Pons (tissue), 1 donor: ENCODE measurements at places on chromosomes 6 and 20.

- peak; percentile 51 for DNase-seq
Measured at GRCh38 chr20:58310291-58310782, 822 bp downstream of the RAB22A start.

DNA sequence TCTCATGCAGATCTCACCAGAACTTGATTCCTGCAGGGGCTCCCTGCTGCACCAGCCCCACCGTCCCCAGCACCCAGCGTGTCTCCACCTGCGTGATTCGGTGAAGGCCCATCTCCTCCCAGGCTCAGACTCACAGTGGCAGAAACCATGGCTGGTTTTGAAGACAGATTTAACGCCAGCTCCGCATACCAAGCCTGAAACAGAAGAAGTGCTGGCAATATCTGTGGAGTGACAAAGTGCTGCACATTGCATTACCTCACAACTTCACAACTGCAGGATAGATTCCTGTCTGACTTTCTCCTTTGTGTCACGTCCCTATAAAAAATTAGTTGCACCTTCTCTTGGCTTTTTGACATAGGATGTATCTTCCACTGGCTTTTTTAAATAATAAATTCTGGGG lies 120.7 kb downstream of the TTLL2 start:
- DNase-seq: no peak

- DNase-seq: no peak
Measured at GRCh38 chr6:14903176-14904038, 342.5 kb upstream of the JARID2 start.

GRCh38 chr6:21219241-21219640 lies 374.3 kb upstream of the SOX4 start:
- DNase-seq: no peak

- no peak for DNase-seq
Measured at GRCh38 chr6:36930483-36930882, 24.1 kb upstream of the PI16 start.

- no peak for DNase-seq
Measured at GRCh38 chr6:1381481-1382330, 7.7 kb upstream of the FOXF2 start.

GRCh38 chr6:14804785-14805210 lies 441.1 kb upstream of the JARID2 start:
- DNase-seq: peak; percentile 90

DNA sequence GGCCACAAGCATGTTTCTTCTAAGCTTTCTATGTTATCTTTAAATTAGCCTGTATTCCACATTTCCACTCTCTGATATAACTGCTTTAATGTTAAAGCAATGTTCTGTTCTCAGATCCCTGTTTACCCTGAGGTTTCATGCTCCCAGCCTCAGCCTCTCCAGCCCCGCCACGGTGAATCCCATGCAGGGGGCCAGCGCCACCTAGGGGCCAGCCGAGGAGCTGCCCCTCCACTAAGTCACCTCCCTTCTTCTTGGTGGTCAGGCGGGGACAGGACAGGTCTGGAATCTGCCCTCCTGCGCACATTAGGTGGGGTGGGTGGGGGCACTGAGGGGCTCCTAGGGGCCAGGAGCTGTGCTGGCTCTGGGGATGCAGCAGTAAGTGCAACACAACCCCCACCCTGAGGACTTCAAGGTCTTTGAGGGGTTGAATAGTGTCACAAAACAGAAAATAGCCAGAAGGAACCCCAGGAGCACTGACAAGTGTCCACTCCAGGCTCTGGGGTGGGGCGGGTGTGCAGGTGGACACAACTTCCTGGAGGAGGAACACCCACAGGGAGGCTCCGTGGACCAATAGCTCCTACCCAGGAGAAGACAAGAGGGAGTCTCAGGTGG lies 61.6 kb downstream of the RAB44 start:
- DNase-seq: peak; percentile 71

DNA sequence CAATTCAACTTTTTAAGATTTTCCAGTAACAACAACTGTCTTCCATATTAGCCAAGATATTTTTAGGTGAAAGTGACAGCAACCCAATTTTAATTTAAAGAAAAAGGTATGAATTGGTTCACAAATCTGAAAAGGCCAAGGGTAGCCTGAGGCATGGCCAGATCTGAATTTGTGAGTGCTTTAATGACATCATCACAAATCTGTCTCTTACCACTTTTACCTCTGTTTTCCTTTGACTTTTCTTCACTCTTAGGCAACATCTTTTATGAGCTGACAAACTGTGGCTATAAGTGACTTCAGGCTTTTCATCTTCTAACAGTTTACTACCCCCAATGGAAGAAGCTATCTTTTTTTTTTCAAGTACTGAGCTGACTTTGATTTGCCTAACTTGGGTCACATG lies 44.5 kb upstream of the PKIB start:
- no peak for DNase-seq

DNA sequence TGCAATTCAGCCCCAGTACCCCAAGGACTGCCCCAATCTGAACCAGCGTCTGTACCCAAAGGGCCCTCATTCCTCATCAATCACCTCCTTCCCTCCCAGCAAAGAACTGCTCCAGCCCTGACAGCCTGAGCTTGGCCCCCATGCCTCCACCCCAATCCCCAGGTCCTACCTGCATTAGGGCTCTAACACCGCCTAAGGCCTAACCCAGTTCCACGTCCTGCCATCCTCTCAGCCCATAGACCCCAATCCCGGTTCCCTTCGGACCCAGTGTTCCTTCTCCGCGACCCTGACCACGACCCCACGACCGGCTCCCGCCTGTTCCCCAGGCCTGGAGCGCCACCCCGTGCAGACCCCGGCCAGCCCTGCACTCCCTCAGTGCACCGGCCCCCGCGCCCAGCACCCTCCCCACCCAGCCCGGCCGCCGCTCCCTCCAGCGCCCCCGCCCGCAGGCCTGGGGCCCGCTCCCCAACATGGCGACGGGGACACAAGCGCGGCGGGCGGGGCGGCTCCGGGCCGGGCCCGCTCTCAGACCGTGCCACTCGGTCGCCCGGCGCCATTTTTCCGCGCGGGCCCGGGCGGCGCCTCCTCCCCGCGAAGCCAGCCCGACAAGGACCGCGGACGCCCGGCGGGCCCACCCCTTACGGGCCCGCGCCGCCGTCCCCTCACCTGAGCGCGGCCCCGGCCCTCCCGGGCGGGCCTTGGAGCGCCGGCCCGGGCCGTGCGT lies 483 bp downstream of the NCOA6 start:
- DNase-seq: peak; percentile 41

- DNase-seq: no peak
Measured at GRCh38 chr6:34350137-34350933, 42.1 kb downstream of the NUDT3 start.
